COR-L47 (cell line): ENCODE measurements at places on chromosomes 4 and X.

DNA sequence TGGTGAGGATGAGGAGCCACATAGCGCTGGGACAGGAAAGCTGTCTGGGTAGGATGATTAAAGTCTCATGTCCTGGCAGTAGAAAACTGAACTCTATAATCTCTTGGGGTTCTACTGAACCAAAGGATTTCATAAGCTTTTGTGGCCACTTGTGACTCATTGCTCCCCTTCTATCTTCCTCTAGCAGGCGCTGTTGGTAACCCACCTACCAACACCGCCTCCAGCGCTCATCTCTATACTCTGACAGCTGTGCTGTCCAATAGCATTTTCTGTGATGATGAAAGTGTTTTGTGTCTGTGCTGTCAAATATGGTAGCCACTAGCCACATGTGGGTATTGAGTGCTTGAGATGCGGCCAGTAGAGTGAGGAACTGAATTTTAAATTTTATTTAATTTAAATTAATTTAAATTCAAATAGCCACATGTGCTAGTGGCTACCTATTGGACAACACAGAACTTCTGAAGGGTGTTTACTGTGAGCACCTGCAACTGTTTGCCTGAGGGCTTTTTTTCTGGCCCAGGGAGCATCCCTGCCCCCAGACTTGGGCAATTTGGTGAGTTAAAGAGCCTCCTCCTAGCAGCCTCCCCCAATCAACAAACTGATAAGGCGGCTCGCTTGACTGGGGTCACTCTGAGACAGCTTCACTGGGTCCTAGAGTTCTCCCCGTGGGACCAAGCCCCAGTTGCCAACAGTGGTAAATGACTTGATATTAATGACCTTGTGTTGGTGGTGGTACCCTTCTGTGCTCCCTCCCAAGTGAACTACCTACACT is 169.2 kb upstream of the ATP6AP2 start:
- no peak for DNase-seq

DNA sequence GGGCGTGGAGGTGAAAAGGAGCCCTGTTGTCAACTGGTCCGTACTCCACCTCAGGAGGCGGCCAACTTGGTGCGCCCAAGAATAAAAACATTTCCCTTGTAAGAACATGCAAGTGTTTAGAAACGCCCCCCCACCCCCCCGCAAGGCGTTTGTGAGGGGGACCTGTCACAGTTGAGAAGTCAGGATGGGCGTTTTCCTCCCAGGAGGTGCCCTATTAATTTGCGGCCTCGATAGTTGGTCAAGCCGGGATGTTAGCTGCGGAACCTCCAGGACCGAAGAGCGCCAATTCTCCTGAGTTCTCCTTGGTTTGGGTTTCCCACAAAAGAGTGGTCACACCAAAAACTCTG is 651 bp upstream of the SAP30 start:
- no peak for DNase-seq

DNA sequence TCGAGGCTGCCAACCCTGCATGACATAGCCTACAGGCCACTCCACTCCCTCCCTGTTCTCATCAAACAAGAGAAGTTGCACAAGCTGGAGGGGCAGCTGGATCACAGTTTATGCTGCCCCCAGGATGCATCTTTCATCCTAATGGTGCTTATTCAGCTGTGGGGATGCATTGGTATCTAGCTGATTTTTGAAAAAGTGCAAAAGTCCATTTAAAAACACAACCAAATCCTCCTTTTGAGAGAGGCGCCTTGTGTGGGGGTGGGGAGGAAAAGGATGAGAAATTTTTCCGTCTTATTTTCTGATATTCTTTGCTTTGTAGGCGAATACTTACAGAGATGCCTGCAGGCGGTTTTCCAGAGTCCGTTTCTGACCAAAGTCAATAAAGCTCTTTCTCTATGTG is 276.4 kb upstream of the BOD1L1 start:
- no peak for DNase-seq

DNA sequence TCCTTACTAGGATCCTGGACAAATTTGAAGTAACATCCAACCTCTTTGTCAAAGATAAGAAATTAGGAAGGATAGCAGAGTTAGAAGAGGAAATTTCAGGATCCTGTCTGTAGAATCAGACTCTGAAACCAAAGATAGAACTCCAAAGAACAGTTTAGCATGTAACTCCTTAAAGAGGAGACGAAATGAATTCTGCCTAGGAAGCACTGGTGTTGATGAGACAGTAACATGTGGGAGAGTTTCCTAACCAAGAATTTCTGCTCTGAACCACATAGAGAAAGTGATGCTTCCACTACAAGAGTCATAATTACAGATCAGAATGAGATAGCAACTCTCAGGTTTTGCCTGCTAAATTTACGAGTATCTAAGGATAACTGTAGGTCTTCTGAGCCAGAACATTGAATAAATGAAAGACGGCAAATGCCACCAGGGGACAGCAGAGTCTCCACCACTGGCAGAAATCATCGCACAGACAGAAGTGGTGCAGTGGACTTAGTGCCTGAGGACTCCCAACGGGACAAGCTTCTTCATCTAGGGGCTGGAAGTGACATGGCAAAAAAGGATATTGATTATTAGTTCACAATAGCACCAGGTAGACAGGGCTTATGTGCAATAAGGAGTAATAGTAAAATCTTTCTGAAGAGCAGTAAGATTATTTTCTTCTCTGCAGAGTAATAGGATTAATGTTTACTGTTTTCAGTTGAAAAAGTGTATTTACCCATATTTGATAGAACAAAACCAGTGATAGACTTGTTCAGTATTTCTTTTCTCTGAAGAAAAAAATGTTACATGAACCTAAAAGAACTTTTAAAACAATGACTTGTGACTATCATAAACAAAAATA is 6.7 kb upstream of the PPID start:
- DNase-seq: peak; percentile 39

DNA sequence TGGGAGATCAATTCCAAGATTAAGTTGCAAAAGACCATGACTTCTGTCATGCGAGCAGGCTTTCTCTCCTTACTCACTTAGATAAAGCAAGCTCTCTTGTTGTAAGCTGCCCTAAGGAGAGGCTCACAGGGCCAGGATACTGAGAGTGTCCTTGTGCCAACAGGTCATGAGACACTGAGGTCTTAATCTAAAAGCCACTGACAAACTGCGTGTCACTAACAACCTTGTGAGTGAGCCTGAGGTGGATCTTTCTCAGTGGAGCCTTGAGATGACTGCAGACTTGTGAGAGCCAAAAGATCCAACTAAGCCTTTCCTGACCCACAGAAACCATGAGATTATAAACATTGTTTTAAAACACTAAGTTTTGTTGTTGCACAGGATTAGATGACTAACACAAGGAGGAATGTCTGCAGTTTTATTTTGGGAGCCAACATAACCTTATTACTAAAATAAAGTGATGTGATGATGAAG is 170.5 kb downstream of the SLC39A8 start:
- no peak for DNase-seq

DNA sequence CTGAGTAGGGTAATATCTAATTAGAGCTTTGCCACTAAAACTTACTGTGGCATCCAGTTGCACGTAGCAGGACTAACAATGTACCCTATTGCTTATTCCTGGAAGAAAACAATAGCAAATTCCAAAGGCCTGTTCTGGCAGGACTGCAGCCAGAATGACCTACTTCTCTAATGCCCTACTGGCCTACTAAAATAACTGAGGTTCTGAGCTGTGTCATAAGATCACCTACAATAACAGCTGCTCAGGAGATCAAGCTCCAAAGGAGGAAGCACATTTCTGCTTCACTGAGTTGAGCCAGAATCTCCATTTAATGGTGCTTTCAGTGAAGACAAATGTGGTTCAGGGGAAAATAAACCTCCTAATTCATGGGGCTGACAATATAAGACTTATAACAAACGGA is 42.2 kb upstream of the CXCL8 start:
- DNase-seq: no peak

- DNase-seq: no peak
These were observed 48.3 kb downstream of the AMELX start for GRCh38 chrX:11341274-11342201.

- DNase-seq: no peak
These were observed 10.9 kb upstream of the ASMTL start for GRCh38 chrX:1463581-1463980.

DNA sequence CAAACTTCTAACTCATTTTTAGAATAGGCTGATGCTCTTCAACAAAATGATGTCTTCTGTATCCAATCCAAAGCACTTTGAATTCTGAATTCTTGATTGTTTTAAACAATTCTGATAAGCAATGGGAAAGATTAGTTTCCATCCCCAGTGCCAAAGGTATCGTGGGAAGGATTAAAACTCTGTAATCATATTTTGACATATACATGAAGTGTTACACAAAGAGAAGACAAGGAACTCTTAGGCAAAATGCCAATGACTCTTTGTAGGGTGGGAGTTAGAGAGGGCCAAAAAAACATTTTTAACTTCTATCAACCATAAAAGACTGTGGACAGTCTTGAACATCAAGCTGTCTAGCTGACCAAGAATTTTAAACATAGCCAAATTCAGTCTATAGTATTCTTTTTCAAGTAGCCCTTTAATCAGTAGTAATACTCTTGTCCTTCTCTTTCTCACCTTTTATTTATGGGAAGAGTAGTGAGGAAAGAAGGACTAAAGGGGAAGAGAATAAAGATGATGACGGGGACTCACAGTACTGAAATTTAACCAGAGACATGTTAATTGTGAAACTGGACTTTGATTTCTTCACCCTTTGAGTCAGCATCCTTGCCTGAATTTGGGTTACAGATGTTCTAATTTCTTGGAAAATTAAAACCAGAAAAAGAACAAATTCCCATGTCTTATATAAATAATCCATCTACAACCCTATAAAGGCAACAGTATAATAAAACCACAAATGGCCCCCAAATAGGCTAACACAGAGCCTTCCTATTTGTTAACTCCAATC is 51.8 kb upstream of the VEGFD start:
- DNase-seq: no peak
